ENCODE measurements at places on chromosomes 3 and 15. TPM values are rescaled to one million over a fixed set of nuclear protein-coding genes. Genes with fewer than 3 reads are reported as not detected.

GRCh38 chr3:55482496-55483195, 4.5 kb downstream of the WNT5A start:
- peak overlapping the region; percentile 57 for H3K4me3 ChIP-seq
- no peak for DNase-seq
- no peaks in the 10 kb centered on the region for H3K36me3 ChIP-seq

DNA sequence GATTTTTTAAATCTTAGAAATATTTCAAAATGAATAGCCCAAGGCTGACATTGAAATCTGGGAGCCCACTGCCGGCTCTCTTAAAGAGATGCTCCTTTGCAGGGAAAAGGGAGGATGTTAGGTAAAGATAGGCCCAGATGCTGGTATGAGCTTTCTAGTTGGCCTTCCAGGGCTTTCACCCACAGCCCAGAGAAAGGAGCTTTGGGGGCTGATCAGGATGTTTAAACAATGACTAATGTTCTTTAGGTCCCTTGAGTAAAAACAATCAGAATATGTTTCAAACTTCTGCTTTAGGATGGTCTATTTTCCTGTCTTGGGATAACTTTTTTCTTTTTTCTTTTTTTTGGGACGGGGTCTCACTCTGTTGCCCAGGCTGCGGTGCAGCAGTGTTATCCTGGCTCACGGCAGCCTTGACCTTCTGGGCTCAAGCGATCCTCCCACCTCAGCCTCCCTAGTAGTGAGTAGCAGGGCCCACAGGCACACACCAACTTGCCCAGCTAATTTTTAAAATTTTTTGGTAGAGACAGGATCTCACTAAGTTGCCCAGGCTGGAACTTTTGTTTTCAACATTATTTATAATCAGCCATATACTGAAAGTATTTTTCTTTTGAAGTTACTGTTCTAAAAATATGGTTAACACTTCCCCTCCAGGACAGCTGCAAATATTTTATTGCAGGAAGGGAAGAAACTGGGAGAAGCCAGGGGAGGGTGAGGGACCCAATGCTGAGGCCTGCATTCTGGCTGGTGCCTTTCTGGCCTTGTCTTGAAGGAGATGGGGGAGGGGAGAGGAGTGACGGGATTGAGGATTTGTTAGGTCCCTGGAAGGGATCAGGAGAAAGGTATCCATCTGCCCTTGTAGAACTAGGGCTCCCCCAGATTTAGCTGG, 70.1 kb downstream of the TRAK1 start:
- H3K4me3 ChIP-seq, result no peak overlapping the region
- no peak overlapping the region for H3K27ac ChIP-seq
- DNase-seq, result no peak
- H3K36me3 ChIP-seq, result no peaks in the 10 kb centered on the region
- peaks cover 20% of the 10 kb centered on the region for H3K4me1 ChIP-seq
- no peaks in the 10 kb centered on the region for H3K27me3 ChIP-seq

DNA sequence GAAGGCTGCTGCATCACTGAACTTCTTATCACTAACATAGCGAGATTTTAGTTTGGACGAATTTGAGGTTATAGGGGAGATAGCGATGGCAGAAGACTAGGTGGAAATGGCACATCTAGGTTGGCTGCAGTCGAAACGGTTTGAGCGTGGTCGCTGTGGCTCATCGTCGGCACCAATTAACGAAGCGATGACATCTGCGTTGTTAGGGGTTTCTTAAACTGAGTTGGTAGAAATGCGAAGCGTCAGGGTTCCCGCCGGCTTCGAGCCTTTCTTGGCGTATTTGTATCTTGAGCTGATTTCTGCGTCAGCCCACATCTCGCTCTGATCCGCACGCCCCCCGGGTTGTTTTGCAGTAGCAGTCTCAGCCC, 319 bp downstream of the LNP1 start:
- DNase-seq, result peak; percentile 54
- peak overlapping the region; percentile 93 for H3K4me3 ChIP-seq
- H3K27me3 ChIP-seq, result no peaks in the 10 kb centered on the region

DNA sequence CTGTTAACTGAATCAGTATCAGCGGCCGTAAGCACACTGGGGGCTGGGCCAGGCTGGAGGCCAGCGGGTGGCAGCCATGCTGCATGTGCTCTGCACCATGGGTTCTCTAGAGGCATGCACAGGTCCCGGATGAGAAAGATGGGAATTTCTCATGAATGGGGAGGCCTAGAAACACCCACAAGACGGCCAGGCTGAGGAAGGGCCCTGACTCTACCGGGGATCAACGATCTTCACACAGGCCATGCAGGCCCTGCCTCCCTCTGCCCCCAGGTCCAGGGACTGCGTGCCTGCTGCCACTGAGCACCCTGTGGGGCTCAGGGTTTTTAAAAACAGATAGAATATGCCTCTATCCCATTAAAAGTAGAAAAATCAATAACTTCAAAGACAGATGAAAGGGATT, 32.7 kb downstream of the SLC41A3 start:
- peaks cover 1% of the 10 kb centered on the region for H3K36me3 ChIP-seq
- no peak overlapping the region for H3K4me3 ChIP-seq
- no peak overlapping the region for H3K27ac ChIP-seq
- H3K27me3 ChIP-seq, result no peaks in the 10 kb centered on the region
- no peak for DNase-seq

DNA sequence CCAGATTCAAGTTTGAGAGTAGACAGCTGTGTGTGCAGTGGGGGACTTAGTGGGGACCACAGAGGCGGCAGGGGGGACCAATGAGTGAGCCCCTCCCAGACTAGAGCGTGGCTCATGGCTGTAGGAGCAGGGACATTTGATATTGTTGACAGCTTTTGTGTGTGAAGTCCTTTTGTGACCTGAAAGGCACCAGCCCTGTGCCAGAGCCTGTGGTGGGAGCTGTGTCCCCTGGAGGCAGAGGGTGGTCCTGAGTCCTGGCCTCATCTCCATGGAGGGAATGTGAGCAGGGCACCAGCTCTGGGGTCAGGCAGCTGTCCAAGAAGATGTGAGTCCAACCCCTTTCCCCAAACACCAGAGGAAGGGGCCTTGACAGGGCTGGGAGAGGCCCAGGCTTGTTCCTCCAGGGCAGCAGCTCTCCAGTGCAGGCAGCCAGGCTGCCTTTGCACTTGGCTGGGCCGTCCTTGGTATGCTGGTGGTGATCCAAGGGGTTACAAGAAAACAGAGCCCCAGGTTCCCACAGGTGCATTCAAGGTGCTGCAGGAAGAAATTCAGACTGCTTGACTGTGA, 10.1 kb upstream of the C3orf22 start:
- no peaks in the 10 kb centered on the region for H3K36me3 ChIP-seq
- H3K4me1 ChIP-seq, result no peaks in the 10 kb centered on the region
- H3K27me3 ChIP-seq, result peaks cover 6% of the 10 kb centered on the region
- no peak overlapping the region for H3K27ac ChIP-seq

GRCh38 chr3:189966843-189967242, 153.9 kb downstream of the P3H2 start:
- H3K4me3 ChIP-seq, result no peak overlapping the region
- no peak for DNase-seq
- no peak overlapping the region for H3K27ac ChIP-seq
- H3K36me3 ChIP-seq, result no peaks in the 10 kb centered on the region

DNA sequence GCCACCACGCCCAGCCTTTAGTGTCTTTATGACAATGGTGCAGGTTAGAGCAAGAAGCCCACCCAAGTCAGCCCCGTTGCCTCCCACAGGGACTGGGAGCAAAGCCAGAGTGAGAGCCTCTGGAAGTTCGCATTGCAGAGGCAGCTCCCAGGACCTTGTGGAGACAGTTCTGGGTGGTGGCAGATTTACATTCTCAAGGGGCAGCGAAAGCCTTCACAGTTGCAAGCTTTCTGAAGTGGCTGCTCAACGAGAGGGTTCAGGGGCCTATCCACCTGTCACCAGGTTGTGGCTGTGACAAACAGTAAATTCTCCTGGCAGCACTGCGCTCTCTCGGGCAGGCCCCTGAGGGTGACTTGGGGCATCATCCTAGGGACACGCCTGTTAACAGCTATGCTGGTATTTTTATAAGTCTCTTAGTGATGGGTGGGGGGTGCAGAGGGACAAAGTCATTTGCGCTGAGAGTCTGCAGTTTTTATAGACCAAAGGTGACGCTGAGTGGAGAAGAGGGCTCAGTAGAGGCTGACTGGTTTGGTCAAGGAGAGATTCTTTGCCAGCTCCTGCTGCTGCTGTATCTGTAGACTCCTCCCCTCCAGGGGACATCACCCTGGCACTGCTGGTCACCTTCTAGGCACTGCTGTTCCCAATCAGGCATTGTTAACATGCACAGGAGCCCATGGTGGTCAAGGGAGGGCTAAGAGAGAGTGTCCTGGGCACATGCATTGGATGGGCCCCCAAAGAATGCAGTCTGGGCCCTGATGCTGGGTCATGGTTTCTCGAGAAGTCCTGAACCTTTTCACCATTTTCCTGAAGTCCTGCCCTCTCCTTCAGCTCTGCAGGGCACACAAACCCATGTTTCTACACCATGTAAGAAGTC, 57.5 kb upstream of the KLF13 start:
- no peak for DNase-seq
- peaks cover 65% of the 10 kb centered on the region for H3K4me1 ChIP-seq
- no peaks in the 10 kb centered on the region for H3K36me3 ChIP-seq
- H3K4me3 ChIP-seq, result no peak overlapping the region
- no peaks in the 10 kb centered on the region for H3K27me3 ChIP-seq

DNA sequence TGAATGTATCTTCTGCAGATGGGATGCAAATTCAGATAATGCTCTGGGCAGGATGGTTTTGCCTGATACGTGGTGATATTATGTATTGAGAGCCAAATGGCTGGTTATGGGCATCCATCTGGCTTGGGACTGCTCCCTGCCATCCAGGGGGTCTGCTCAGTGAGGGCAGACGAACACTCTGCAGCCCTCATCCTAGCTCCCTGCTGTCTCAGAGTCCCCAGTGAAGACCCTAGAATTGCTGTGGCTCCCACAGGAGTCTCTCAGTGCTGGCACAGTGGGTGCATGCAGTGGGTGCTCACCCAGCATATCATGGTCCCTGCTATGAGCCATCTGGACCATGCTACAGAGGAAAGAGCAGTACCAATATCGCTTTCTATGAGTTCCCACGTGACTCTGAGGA, 10.3 kb downstream of the CX3CR1 start:
- no peak overlapping the region for H3K27ac ChIP-seq
- peaks cover 3% of the 10 kb centered on the region for H3K27me3 ChIP-seq
- peaks cover 29% of the 10 kb centered on the region for H3K4me1 ChIP-seq
- H3K36me3 ChIP-seq, result peaks cover 5% of the 10 kb centered on the region
- no peak for DNase-seq
- no peak overlapping the region for H3K4me3 ChIP-seq

DNA sequence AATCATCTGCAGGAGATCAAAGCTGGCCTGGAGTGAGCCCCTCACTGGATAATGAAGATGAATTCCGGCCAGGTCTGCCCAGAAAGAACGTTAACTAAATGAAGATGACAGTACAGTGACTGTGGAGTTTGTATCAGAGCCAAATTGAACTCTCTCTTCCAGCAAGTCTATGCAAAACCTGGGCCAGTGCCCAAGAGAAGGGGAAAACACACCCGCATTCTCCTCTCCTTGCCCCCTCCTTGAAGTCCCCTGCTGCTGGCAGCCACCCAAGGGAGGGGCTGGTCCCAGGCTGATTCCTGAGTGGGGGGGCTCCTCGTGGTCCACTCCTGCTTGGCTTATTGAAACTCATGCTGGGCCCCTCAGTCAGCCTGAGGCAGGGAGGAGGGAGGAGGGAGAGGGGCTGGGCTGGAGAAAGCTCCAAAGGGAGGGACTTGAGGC, 155.7 kb downstream of the RAB11A start:
- H3K27ac ChIP-seq, result no peak overlapping the region
- H3K27me3 ChIP-seq, result peaks cover 11% of the 10 kb centered on the region
- H3K36me3 ChIP-seq, result no peaks in the 10 kb centered on the region
- no peak overlapping the region for H3K4me3 ChIP-seq
- DNase-seq, result no peak
- H3K4me1 ChIP-seq, result no peaks in the 10 kb centered on the region

DNA sequence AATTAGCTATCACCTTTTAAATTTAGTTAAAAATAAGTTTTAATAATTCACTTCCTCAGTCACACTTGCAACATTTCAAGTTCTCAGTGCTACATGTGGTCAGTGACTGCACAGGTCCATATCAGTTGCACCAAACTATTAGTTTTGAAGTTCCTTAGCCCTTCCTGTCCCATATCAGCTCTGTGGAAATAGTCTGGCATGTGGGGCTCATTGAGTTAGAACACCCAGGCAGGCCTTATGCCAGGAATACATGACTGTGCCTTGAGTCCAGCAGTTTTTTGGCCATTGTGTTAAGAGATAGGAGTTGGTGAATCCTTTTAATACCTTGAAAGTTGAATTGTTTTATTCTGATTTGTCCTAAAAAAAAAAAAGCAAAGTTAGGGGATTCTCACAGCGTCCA, 153.7 kb upstream of the BFSP2 start:
- no peak overlapping the region for H3K27ac ChIP-seq
- no peaks in the 10 kb centered on the region for H3K4me1 ChIP-seq
- H3K4me3 ChIP-seq, result no peak overlapping the region
- no peak for DNase-seq
- H3K36me3 ChIP-seq, result no peaks in the 10 kb centered on the region

DNA sequence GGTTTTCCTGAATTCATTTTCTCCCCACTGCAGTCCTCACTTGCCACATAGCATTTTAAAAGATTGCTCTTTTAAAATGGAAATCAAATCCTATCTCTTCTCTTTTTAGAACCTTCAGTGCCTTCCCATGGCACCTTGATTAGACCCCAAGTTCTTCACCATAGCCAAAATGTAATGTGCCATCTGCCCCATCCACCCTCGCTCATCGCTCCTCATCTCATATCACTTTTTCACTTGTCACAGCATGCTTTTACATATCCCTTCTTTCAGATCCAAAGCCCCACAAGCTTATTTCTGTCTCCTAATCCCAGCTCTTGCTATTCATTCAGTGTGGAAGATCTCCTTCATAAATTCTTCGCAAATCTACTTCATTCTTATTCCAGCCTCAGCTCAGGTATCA, 161.7 kb downstream of the CD47 start:
- H3K4me3 ChIP-seq, result no peak overlapping the region
- peaks cover 1% of the 10 kb centered on the region for H3K36me3 ChIP-seq
- peaks cover 16% of the 10 kb centered on the region for H3K27me3 ChIP-seq
- H3K27ac ChIP-seq, result no peak overlapping the region
- H3K4me1 ChIP-seq, result peaks cover 11% of the 10 kb centered on the region

GRCh38 chr3:188232656-188233055, 78.7 kb downstream of the LPP start:
- H3K27ac ChIP-seq, result no peak overlapping the region
- no peaks in the 10 kb centered on the region for H3K36me3 ChIP-seq
- peaks cover 27% of the 10 kb centered on the region for H3K4me1 ChIP-seq

TMCO5A gene
- total RNA-seq, result not detected

MAN2A2 gene
- total RNA-seq, result 190 TPM

IL12A gene
- total RNA-seq, result not detected

PLSCR2 gene
- not detected for total RNA-seq

ACOX2 gene
- not detected for total RNA-seq

Data from activated T-cell treated with anti-CD3 and anti-CD28 coated beads, Interleukin-2, amount 50 U/mL, for 72 hours (primary cell).